ENCODE measurements at places on chromosomes 7 and 10.

DNA sequence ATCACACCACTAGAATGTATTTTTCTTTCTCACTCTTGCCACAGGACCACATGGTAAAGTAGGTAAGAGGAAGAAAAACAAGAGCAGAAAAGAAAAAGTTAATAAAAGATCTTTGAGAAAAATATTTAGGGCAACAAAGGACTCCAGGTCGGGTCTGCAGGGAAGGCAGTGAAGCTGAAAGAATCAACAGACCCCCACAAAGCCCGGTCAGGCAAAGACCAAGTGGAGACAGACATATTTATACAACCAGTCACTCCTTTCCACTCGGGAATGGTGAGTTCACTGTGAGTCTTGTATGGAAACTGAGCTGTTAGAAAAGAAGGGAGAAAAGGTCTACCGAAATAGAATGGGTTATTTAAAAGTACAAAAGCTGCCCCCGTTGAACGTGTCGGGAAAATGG lies 28.0 kb downstream of the RSU1 start:
- peak; percentile 30 for DNase-seq

DNA sequence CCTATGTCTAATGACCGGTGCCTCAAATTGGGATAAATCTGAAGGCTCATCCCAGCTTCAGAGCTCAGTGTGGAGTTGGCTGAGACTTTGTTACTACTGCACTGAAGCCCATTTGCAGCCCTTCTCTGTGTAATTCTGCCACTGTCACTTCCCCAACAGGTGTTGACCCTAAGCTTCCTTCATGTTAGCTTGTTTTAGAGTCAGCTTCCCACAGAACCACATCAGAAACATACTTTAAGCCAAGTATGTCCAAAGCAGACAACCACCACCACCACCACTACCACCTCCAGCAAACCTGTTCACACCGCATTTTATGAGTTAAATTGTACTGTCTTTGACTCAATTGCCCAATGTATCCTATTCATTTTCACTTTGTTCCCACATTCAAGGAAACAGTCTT lies 25.2 kb upstream of the GNAT3 start:
- DNase-seq, result no peak

GRCh38 chr7:77222819-77223218 lies 23.2 kb upstream of the FGL2 start:
- no peak for DNase-seq

DNA sequence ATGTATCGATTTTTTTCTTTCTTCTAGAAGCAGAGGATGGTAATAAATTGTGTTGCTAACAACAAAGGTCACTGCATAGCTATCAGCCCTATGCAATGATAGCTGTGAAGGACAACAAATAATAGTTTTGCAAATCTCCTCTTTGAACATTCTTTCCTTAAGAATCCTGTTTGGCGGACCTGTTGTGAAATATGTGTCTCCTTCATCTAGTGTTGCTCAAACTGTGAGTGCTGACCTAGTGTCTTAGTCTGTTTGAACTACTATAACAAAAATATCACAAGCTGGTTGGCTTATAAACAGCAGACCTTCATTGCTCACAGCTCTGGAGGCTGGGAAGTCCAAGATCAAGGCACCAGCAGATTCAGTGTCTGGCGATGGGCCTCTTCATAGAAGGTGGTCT lies 53.7 kb downstream of the CAV1 start:
- DNase-seq, result no peak

GRCh38 chr7:25894002-25894901 lies 257.7 kb upstream of the NFE2L3 start:
- DNase-seq, result no peak

- no peak for DNase-seq
Measured at GRCh38 chr10:26960308-26960707, 99.5 kb upstream of the ABI1 start.

- DNase-seq, result no peak
Measured at GRCh38 chr7:28190077-28190710, 9.6 kb upstream of the JAZF1 start.

GRCh38 chr10:118926072-118926417 lies 103.5 kb upstream of the NANOS1 start:
- DNase-seq, result peak; percentile 25

GRCh38 chr10:50322077-50322476 lies 70.8 kb upstream of the ASAH2 start:
- no peak for DNase-seq

DNA sequence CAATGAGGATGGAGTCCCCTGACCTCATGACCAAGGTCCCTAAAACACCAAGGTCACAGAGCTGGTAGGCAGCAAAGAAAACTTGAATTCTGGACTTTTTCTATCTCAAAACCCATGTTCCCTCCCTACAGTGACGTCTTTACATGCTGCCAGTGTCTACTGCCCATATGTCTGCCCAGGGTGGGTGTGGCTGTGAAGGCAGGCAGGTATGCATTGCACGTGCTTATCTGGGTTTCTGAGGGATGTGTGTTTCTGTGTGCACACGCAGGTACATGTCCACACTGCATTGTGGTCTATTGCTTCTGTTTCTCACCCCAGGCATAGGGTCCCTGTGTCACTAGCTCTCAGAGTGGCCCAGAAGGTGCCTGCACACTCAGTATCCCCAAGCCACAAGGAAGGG lies 13.5 kb downstream of the ATP6V1F start:
- DNase-seq, result no peak

All from osteocyte (in vitro differentiated cells).